ENCODE measurements at places on chromosomes 6 and 20. TPM values are rescaled to one million over a fixed set of nuclear protein-coding genes. Genes with fewer than 3 reads are reported as not detected.
A peak's percentile ranks its signal among the peaks of the same experiment; 100 is the strongest.

DNA sequence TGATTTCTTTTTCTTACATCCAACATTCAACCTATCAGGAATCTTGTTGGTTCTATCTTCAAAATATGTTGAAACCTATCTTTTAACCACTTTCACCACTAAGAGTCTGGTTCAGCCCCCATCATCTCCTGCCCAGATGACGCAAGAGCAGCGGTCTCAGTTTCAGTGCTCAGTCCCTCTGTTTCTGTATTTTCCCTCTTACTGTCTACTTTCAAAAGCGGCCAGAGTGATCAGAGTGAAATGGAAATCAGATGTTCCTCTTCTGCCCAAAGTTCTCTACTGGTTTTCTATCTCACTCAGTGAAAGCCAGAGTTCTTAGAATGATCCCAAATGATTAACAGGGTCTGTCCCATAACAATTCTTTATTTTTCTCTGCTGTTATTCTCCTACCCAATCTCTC lies 147.9 kb upstream of the PDE7B start:
- DNase-seq, result peak; percentile 48

DNA sequence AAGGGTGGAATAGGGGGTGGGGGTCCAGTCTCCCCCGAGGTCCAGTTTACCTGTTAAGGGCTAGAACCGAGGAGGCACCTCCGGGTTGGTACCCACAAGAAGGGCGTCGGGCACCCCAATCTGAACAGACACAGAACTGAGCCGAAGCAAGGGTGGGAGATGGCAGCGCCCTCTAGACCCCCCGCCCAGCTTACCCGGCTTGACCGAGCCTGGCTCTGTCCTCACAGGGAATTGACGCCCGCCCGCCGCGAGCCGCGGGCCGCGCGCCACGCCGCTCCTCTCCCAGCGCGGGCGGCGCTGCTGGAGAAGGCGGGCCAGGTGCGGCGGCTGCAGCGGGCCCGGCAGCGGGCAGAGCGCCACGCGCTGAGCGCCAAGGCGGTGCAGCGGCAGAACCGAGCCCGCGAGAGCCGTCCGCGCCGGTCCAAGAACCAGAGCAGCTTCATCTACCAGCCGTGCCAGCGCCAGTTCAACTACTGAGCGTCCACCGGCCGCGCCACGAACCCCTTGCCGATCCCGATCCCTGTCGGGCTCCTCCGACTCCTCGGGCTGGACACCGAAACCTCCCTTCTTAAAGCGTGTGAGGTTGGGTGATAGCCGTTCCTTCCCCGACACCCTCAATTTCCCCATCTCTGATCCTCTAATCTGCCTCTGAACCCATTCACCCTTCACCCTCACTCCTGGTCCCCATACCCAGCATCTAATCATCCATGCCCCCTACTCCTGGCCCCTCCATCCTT lies 5.9 kb downstream of the TP53INP2 start:
- DNase-seq, result no peak

GDAP1L1 gene
- total RNA-seq, result not detected

- no peak for DNase-seq
Observed at GRCh38 chr6:53672237-53672636, 6.7 kb upstream of the KLHL31 start.

MEI4 gene
- not detected for total RNA-seq
